ENCODE measurements at places on chromosomes 4 and X.

- no peak for DNase-seq
These were observed 1067.7 kb upstream of the PABPC4L start for GRCh38 chr4:135269125-135269890.

- DNase-seq, result no peak
These were observed 404 bp downstream of the PPP2R3B start for GRCh38 chrX:386239-386767.

DNA sequence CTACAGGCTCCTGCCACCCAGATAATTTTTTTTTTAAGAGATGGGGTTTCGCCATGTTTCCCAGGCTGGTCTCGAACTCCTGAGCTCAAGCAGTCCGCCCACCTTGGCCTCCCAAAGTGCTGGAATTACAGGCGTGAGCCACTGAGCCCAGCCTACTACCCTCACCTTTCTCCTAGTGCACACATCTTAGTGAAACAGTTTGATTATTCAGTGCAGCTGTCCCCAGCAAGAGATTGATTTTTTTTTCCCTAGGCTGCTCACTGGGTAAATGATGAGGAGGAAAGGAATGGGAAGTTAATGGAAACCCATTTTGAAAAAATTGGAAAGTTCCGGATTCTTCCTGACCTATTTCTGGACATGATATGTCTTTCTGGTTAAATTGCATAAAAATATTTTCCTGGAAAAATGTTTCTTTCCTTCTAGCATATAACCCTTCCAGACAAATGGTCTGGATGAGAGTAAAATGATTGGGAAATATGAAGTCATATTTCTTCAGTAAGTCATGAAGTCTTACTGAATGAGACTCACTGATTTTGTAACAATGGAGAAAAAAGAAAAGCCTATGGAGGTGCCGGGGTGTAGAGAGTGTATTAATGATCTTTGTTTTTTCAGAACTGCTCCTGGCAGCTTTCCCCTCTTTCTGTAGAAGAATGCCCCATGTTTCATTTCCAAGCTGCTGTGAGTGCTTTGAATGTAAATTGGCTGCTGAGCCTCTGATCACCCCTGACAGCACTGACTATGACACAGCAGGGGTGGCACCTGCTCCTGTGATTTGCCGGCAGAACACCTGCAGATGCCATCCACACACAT, 19.5 kb upstream of the ZNF41 start:
- no peak for DNase-seq

- DNase-seq, result no peak
These were observed 77.5 kb downstream of the SLC2A9 start for GRCh38 chr4:9943761-9944160.

GRCh38 chr4:23717528-23718248, 172.2 kb downstream of the PPARGC1A start:
- DNase-seq, result no peak

DNA sequence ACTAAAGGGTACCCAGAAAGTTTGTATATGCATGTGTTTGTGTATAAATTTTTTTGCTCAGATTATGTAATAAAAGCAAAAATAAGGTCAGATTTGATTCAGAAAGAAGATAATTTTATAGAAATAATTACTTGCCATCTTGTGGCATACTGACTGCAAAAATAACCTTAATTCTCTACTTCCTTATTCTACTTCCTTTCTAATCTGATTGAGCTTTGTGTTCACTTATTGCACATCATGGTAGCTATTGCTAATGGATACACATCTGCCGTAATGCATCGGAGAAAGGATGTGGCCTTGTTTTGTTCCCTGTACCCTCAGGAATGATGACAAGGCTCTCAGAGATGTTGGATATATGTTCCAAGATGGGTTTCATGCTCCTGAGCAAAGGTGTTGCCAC, 10.5 kb upstream of the GNPDA2 start:
- DNase-seq, result no peak

DNA sequence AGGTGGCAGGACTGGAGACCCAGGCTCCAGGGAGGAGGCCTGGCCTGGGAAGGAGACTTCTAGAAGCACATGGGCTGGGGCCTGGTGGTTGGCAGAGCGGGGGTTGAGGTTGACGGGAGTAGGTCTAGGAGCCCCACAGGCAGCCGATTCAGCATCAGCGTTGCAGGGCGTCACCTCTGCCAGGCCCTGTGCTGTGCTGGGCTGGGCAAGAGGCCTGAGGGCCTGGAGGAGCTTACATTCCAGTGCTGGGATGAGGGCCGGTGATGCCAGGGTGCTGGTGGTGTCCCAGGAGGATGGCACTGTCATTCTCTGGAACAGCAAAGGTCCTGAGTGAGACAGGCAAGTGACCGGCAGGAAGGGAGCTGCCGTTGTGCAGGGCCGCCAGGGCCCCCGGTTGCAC, 76.6 kb downstream of the SORCS2 start:
- no peak for DNase-seq

DNA sequence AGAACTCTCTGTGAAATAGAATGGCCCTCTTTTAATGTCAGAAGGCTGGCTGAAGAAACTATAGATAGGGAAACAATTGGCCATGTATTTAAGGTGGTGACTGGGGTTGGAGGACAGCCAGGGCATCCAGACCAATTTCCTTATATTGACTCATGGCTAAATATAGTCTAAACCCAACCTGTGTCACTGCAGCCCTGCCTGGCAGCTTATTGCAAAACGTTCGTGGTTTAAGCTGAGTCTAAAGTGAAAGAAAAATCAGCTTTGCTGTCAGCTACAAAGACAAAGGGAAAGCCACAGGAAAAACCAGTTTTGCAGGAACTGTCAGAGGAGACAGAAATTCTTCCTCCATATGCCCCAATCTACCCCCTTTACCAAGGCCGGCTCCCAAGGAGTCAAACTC, 902.8 kb upstream of the NDST4 start:
- no peak for DNase-seq
